ENCODE measurements at places on chromosomes 2 and 18. TPM values are rescaled to one million over a fixed set of nuclear protein-coding genes. Genes with fewer than 3 reads are reported as not detected.

Gene MERTK
- total RNA-seq = not detected

Gene MARCHF4
- not detected for total RNA-seq

Gene NT5DC4
- not detected for total RNA-seq

Gene HS6ST1
- 5.9 TPM for total RNA-seq

Gene PELI1
- 49.9 TPM for total RNA-seq

Gene DBI
- 109 TPM for total RNA-seq

All from Karpas-422 (cell line).